Cardiac muscle cell (in vitro differentiated cells and primary cell): ENCODE measurements at places on chromosomes 7 and 10.

DNA sequence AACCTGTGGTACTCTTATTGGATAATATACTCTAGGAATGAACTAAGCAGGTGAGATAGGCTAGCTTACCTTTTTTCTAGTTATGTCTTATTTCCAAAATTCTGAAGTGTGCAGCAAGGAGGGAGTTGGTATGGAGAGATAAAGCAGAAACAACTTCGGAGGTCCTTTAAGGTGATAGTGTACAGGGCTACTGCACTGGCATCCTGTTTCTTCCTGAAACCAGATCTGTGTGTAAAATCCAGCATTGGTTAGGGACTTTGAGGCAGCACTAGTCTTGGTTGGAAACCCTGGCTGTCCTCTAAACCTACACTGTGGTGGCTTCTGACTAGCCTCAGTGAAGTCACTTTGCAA is 66.9 kb upstream of the STRIP2 start:
- no peak overlapping the region for H3K27ac ChIP-seq
- peaks cover 19% of the 10 kb centered on the region for H3K4me1 ChIP-seq
- H3K27me3 ChIP-seq: no peaks in the 10 kb centered on the region
- no peaks in the 10 kb centered on the region for H3K36me3 ChIP-seq
- no peak overlapping the region for H3K4me3 ChIP-seq
- no peak for DNase-seq

GRCh38 chr10:32952094-32952493 is 5.9 kb downstream of the ITGB1 start:
- H3K36me3 ChIP-seq: no peaks in the 10 kb centered on the region
- H3K4me1 ChIP-seq: peaks cover 59% of the 10 kb centered on the region
- no peak overlapping the region for H3K4me3 ChIP-seq
- no peaks in the 10 kb centered on the region for H3K27me3 ChIP-seq
- DNase-seq: no peak

DNA sequence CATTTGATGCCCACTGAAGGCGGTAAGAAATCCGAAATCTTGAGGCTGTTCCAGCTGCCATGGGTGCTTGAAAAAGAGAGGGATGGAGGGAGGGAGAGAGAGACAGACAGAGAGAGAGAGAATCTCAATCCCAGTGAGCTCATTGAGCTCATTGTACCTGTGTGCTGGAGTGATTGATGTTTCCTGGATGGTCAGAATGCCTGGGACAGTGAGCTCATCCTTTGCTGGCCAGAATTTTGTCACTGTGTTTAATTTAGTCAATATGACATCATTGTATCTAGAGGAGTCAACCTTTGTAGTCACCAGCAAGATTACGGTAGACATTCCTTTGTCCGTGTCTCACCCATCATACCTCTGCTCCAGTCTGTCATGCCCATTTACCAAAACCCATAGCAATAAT is 625.4 kb upstream of the POM121L12 start:
- no peaks in the 10 kb centered on the region for H3K36me3 ChIP-seq
- DNase-seq: no peak
- H3K4me3 ChIP-seq: no peak overlapping the region
- no peaks in the 10 kb centered on the region for H3K4me1 ChIP-seq
- H3K27me3 ChIP-seq: no peaks in the 10 kb centered on the region

DNA sequence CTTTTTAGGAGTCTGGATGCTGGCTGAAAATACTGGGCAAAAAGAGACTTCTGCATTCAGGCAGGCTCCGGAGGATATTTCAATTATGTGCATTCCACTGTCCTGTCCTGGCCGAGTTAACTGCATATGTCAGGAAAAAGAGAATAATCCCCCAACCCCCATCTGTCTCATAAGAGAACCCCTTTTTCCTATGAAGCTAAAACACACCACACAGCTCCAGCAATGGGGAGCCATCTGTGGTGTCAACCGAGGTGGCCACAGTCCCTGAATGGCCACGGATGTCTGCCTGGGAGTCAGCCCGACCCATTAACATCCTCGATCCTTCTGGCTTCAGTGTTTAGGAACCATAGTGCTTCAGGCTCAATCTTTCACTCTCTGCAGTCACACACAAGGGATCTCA is 70.4 kb downstream of the RSU1 start:
- no peak for DNase-seq
- H3K36me3 ChIP-seq: peaks cover 3% of the 10 kb centered on the region
- H3K4me3 ChIP-seq: no peak overlapping the region
- no peaks in the 10 kb centered on the region for H3K27me3 ChIP-seq

GRCh38 chr7:37089972-37090371 is 358.7 kb downstream of the ELMO1 start:
- H3K4me1 ChIP-seq: peaks cover 19% of the 10 kb centered on the region
- no peak overlapping the region for H3K4me3 ChIP-seq
- H3K27ac ChIP-seq: no peak overlapping the region
- no peaks in the 10 kb centered on the region for H3K36me3 ChIP-seq
- DNase-seq: no peak

DNA sequence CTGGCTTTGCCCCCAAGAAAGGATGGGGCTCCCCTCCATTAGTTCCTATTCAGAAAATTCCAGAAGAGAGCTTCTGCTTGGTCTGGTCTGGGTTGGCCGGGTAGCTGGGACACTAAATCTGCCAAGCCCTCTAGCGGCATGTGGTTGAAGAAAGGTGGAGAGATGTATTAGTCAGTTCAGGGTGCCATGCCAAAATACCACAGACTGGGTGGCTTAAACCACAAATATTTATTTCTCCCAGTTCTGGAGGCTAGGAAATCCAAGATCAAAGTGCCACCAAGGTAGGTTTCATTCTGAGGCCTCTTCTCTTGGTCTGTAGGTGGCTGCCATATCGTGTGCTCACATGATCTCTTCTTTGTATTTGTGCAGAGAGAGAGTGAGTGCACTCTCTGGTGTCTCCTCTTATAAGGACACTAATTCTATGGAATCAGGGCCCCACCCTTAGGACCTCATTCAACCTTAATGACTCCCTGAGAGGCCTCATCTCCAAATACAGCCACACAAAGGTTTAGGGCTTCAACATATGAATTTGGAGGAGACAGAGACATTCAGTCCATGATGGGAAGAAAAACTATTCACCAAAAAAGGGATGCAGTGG is 38.7 kb upstream of the MTPAP start:
- no peaks in the 10 kb centered on the region for H3K27me3 ChIP-seq
- H3K27ac ChIP-seq: no peak overlapping the region
- no peaks in the 10 kb centered on the region for H3K36me3 ChIP-seq
- no peak overlapping the region for H3K4me3 ChIP-seq
- no peak for DNase-seq
- peaks cover 5% of the 10 kb centered on the region for H3K4me1 ChIP-seq

- no peaks in the 10 kb centered on the region for H3K36me3 ChIP-seq
- DNase-seq: peak; percentile 36
- no peak overlapping the region for H3K27ac ChIP-seq
- peak overlapping the region; percentile 65 for H3K4me3 ChIP-seq
- H3K27me3 ChIP-seq: peaks cover 89% of the 10 kb centered on the region
Observed at GRCh38 chr7:51315393-51316261, 982 bp downstream of the COBL start.

- no peaks in the 10 kb centered on the region for H3K36me3 ChIP-seq
- no peak overlapping the region for H3K4me3 ChIP-seq
- no peak for DNase-seq
- H3K27me3 ChIP-seq: no peaks in the 10 kb centered on the region
- H3K4me1 ChIP-seq: no peaks in the 10 kb centered on the region
Observed at GRCh38 chr7:17183630-17184328, 114.7 kb upstream of the AHR start.

DNA sequence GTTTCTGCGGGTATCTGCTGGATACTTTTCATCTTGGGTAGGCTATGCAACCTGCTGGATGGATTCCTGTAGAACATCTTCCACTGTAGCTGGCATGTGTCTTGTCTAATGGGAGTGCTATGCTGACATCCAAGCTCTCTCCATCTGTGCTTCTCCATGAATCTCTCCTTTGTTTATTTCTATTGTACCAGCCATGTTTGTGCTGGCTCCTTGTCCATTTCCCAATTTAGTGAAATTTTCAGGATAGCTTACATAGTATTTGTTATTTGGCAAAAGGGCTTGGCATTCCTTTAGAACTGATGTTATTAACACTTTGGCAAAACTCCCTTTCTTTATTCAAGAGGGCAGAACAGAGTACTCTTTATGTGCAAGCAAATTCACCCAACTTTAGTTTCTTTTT is 198.0 kb downstream of the CSTF2T start:
- H3K4me3 ChIP-seq: no peak overlapping the region
- H3K27me3 ChIP-seq: no peaks in the 10 kb centered on the region

- H3K4me1 ChIP-seq: no peaks in the 10 kb centered on the region
- DNase-seq: no peak
- no peak within 1 kb of the TSS for H3K27ac ChIP-seq
- peak within 1 kb of the TSS; percentile 75 for H3K4me3 ChIP-seq
Observed at GRCh38 chr10:114043532-114044246, at the start of gene ADRB1. Gene ADRB1, plus strand, starts transcription at chr10:114043866. Its CDS starts 267 bp downstream, at chr10:114044133.

- no peaks in the 10 kb centered on the region for H3K27me3 ChIP-seq
- no peaks in the 10 kb centered on the region for H3K36me3 ChIP-seq
- H3K4me3 ChIP-seq: no peak overlapping the region
- no peak overlapping the region for H3K27ac ChIP-seq
Observed at GRCh38 chr10:17523246-17523753, 68.9 kb upstream of the ST8SIA6 start.

GRCh38 chr7:55484834-55485233 is 87.5 kb downstream of the VOPP1 start:
- no peak overlapping the region for H3K4me3 ChIP-seq
- H3K36me3 ChIP-seq: no peaks in the 10 kb centered on the region
- no peaks in the 10 kb centered on the region for H3K4me1 ChIP-seq

GRCh38 chr7:149284343-149284742 is 22.3 kb downstream of the ZNF783 start:
- no peak overlapping the region for H3K27ac ChIP-seq
- DNase-seq: no peak
- H3K36me3 ChIP-seq: no peaks in the 10 kb centered on the region

DNA sequence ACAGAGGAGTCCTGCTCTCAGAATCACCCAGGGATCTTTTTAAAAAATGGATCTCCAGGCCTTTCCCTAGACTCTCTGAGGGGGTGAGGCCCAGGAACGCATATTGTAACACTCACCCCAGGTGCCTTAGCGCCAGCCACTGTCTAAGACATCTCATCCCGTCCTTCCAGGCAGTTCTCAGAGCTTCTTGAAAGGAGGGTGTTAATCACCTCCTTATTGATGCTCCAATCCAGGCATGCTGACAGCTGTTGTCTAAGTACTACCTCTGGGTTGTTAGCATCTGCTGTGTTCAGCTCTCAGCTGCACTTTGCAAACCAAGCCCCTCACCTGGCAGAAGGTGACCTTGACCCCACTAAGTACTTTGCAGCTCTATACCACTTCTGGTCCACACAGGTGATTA is 36.0 kb downstream of the KIAA1549 start:
- no peaks in the 10 kb centered on the region for H3K36me3 ChIP-seq
- H3K27ac ChIP-seq: no peak overlapping the region
- no peak for DNase-seq
- peaks cover 13% of the 10 kb centered on the region for H3K4me1 ChIP-seq
- H3K4me3 ChIP-seq: no peak overlapping the region
- no peaks in the 10 kb centered on the region for H3K27me3 ChIP-seq

DNA sequence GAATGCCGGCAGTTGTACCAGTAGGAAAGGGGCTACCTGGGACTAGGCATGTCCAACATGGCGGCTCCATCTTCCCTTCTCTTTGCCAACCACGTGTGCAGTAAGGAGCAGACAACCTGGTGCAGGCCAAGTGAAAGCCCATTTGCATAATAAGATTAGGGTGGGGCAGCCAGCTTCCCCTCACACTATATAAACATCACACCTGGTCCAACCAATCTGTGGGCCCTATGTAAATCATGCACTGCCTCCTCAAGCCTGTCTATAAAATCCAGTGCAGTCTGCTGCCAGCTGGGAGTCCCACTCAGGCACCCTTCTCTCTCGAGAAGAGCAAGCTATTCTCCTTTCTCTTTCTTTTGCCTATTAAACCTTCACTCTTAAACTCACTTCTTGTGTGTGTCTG is 429.3 kb downstream of the CALN1 start:
- no peak overlapping the region for H3K27ac ChIP-seq
- H3K4me1 ChIP-seq: no peaks in the 10 kb centered on the region
- DNase-seq: no peak
- H3K27me3 ChIP-seq: no peaks in the 10 kb centered on the region

- peak; percentile 18 for DNase-seq
- H3K36me3 ChIP-seq: no peaks in the 10 kb centered on the region
- H3K4me3 ChIP-seq: no peak overlapping the region
- H3K4me1 ChIP-seq: no peaks in the 10 kb centered on the region
Observed at GRCh38 chr10:31701546-31701945, 227.1 kb downstream of the ARHGAP12 start.

DNA sequence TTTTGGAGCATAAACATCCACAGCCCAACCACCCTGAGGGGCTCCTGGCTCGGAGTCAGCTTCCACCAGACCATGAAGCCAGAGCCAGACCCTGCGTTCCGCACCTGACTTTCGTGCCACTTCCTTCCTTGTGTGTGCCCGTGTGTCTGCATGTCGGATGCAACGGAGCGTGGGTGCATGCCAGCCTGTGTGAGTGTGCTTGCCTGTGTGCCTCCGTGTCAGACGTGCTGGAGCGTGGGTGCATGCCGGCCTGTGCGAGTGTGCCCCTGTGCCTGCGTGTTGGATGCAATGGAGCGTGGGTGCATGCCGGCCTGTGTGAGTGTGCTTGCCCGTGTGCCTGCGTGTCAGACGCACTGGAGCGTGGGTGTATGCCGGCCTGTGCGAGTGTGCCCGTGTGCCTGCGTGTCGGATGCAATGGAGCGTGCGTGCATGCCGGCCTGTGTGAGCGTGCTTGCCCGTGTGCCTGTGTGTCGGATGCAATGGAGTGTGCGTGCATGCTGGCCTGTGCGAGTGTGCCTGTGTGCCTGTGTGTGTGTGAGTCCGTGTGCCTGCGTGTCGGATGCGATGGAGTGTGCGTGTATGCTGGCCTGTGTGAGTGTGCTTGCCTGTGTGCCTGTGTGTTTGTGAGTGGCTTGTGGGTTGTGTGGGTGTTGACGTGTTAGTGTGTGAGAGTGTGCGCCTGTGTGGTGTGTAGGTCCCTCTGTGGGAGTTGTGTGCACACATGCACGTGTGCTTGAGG is 28.1 kb upstream of the KNDC1 start:
- H3K27ac ChIP-seq: no peak overlapping the region
- H3K4me1 ChIP-seq: no peaks in the 10 kb centered on the region
- H3K36me3 ChIP-seq: no peaks in the 10 kb centered on the region
- no peaks in the 10 kb centered on the region for H3K27me3 ChIP-seq

DNA sequence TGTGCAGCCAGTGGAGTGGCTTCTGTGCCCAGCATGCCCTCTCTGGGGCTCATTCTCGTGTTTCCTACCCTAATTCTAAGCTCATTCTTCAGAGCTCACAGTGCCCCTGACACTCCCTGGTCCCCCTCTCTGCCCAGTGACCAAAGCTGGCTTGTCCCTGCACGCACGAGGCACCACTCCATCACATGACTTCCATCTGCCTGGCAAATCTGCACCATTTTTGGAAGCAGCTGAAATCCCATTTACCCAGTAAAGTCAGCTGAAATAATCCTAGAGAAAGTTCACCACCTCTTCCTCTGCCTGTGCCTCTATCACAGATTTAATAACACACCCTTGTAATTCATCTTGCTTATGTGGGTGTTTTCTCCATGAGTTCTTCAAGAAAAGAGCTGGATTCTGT is 616.9 kb downstream of the PTPRN2 start:
- H3K4me3 ChIP-seq: no peak overlapping the region
- H3K27ac ChIP-seq: no peak overlapping the region
- H3K36me3 ChIP-seq: no peaks in the 10 kb centered on the region
- no peaks in the 10 kb centered on the region for H3K27me3 ChIP-seq

- no peak for DNase-seq
- no peaks in the 10 kb centered on the region for H3K4me1 ChIP-seq
- peaks cover 6% of the 10 kb centered on the region for H3K27me3 ChIP-seq
- H3K27ac ChIP-seq: peak overlapping the region; percentile 85
Observed at GRCh38 chr7:149838992-149839408, 825 bp downstream of the ZNF862 start.
